ENCODE measurements at places on chromosomes 4 and X.

- peak; percentile 56 for DNase-seq
Observed at GRCh38 chr4:47145630-47146029, 114.3 kb downstream of the GABRB1 start.

DNA sequence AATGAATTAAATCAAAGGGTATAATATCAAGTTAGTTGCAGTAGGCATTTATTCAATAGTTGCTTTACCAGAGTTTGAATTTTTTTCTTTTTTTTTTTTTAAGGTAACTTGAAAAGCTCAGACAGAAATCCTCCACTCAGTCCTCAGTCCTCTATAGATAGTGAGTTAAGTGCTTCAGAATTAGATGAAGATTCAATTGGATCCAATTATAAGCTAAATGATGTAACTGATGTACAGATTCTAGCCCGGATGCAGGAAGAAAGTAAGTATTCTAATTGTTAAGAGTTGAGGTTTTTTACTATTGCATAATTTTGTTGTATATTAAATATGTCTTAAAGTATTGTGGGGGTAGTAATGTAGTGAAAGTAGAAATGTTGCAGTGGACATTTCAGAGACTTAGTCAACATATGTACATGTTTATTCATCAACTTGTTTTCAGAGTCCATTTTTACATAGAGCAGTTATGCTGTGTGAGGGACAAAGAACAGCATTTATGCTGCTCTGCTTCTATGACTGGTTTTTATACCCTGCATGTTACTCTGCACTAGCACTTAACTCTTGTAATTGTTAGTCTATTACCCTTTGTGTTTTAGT, 38.4 kb downstream of the SLAIN2 start:
- DNase-seq, result no peak

- DNase-seq, result peak; percentile 12
Observed at GRCh38 chr4:23476515-23477090, 413.2 kb downstream of the PPARGC1A start.

DNA sequence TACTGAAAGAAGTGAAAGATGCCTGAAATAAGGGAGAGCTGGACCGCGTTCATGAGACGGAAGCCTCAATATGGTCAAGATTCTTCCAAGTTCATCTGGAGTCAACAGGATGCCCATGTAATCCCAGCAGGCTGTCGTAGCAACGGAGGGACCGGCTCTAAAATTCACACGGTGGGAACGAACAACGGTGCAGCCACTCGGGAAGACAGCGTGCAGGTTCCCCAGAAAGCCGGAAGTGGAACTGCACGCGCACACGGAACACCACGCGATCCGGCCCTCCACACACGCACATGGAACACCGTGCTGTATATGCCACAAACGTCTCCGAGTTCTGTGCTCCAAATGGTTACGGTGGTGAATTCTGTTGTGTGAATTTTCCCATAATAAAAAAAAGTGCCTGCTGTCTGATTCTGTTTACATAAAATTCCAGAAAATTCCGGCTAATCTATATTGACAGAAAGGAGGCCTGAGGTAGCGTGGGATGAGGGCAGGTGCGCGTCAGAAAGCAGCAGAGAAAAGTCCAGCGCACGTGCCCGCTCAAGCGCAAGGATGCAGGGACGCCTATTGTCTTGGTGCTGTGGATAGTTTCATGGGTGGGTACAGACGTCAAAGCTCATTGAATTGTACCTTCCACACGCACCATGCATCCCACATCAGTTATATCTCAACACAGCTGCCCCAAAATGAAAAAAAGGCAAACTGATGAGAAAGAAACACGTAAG, 31.2 kb downstream of the PPP2R3B start:
- no peak for DNase-seq

DNA sequence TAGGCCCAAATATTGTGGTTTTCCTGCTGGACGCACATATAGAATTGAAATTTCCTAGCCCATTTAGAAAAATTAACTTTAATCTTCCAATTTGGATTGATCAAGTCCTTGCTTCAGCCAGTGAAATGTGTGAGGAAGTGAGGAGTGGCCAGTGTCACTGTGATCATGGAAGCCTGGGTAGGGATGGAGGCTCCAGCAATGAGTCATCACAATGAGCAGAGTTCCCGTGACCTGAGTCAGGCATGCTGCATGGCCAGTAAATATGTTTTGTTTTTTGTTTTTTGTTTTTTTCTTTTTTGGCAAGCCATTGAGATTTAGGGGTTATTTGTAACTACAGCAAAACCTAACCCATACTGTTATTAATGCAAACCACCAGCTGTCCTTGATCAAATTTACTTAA, 52.1 kb downstream of the IDS start:
- peak; percentile 30 for DNase-seq

- DNase-seq, result peak; percentile 82
Observed at GRCh38 chr4:92969650-92970379, 666.0 kb downstream of the GRID2 start.

DNA sequence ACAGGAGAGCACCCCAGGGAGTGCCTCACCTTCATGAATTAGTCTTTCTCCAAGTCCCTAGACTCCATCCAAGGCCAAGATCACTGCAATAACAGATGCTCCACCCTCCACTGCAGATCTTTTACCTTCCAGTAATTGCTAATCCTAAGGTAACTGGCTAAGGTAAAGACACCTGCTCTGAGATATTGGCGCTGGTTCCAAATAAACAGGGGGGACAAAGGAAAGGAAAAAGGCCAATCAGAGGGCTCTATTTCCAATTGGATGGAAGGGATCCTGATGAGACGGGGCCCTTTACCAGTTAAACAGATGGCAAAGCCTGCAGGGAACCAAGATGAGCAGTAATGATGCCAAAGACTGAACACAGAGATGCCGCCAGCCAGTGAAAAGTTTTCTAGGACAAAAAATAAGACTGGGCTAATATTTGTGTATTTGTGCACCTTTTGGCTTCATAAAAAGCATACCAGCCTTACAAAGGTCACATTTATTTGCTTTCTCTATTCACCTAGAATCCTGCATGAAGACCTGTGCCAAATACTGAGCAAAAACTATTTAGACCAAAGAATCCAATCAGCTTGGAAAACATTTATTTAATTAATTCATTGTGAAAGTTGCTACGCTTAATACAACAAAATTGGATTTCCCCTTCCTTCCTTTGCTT, 148.5 kb downstream of the PPP3CA start:
- DNase-seq, result no peak

DNA sequence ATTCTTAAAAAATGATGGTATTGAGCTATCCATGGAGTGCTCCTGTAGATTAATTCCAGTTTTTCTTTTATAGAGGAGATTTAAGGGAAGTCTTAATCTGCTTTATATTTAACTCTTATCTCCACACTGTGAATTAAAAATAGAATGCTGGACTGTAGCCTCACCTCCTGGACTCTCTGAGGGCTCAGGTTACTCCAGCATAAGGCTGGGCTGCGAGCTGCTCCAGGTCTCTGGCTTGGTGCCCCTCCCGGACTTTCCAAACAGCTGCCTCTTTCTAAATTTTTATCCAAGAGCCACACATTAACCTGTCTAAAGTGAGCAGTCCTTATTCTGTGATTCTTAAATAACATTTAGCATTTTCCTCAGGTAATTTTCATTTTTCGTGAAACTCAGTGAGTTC, 218.7 kb upstream of the JADE1 start:
- DNase-seq, result no peak

GRCh38 chr4:116401293-116401692, 684.1 kb downstream of the TRAM1L1 start:
- no peak for DNase-seq

DNA sequence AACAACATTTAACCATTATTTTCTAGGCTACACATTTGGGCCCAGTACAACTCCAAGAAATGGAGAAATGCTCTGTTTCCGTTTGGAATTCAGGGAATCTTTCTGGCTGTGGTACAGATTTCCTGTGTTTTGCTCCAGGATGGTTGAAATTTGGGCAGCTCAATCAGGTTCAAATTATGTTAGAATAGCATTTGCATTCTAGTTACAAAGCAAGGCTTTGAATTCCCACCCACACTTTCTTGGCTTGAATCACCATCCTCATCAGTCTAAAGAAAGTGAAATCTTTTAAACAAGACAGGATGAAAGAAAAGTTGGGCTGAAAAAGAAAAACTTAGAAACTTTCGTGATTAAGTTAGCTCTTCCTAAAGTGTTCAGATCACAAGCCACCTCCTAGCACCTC, 98.1 kb upstream of the VCX3B start:
- DNase-seq, result no peak

DNA sequence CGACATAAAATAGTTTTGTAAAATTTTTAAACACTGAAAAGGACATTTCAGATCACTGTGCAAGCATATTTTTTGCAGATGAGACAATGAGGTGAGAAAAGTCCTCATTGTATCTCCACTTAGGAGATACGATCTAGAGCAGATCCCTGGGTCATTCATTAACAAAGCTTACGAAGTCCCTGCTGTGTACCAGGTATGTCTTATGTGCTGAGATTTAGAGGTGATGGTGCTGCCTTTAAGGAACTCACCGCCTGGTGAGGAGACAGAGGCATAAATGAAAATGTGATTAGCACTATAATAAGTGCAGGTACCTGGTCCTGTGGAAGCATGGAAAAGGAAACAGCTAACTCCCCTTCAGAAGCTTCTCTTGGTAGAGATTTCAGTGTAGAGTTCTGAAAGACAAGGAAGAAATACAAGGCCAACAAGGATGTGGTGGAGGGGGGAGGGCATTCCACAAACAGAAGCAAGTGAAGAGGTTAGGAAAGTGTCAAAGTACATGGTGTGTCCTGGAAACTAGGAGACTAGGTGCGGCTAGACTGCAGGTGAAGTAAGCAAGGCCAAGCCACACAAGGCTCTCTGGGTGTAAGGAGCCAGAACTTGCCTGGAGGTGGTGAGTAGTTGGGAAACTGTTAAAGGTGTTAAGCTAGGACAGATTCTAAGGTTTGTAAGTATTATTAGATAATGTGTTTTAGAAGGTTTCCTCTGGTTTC, 1.5 kb upstream of the NDNF start:
- DNase-seq, result no peak

GRCh38 chr4:71830497-71831190, 46.8 kb upstream of the GC start:
- no peak for DNase-seq

DNA sequence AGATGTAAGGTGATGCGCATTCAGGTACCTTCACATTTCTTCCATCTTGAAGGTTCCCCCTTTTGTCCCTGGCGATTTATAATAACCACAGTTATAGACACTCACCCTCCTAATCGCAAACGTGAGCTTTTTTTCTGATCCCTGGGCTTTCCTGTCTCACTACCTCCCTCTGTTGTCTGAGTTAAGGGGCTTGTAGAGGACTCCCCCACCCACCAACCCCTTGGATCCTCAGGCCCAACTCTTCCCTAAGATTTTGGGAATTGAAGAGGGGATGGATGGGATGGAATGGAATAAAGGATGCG, 1.4 kb downstream of the CNKSR2 start:
- DNase-seq, result no peak

DNA sequence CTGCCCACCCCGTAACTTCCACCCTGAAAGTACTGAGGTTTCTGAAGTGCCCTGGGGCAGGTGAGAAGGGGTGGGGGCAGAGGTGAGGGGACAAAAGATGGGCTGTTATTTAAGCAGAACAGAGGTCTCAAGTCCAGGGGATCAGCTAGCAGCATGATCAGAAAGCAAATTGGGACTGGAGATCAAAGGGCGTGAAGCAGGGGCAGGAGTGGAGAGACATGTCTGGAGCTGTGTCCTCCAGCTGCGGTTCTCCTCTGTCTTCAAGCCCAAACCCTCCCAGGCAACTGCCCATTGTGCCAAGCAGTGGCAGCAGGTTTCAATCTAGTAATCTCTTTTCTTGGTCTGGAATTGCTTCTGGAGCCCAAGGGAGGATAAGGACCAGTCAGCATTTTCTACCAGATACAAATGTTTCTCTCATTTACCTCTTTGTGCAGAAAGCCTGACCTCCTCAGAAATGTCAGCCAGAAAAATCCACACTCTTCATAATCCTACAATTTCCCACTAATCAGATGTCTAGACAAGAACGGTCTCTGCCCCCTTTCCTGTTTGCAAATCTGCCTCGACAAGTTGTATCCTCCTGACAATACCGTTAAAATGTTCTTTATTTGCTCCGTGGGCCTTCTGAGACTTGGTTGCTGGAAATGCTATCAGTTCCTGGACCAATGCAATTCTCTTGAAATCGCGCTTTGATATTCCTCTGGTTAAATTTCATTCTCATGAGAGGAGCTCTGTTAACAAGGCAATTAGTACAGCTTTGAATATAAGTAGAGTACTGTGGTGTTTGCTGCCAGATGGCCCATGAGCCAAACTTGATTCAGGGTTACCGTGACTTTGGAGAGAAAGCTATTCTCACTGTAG, 23.2 kb upstream of the RASL11B start:
- no peak for DNase-seq

DNA sequence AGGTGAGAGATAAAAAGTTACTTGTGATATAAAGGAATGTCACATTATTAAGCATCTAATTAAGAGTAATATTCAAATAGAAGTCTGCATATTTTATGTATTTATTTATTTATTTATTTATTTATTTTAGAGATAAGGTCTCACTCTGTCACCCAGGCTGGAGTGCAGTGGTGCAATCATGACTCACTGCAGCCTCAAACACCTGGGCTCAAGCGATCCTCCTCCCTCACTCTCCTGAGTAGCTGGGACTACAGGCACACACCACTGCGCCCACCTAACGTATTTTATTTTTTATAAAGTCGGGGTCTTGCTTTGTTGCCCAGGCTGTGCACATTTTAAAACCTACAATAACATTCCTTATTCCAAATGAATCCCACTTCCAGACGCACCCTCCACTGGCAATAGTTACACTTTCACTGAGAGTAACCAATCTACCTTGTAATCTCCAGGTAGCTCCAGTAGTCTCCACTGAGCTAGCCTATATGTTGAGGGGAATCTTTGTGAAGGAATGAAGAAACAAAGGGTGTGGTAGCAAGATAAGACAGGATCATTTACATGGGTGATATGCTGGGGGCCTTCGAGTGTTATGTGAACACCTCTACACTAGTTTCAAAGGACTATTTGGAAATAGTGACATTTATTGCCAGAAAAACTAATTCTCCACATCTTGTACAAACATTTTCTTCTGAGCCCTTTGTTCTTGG, 11.9 kb downstream of the SH3D19 start:
- no peak for DNase-seq

DNA sequence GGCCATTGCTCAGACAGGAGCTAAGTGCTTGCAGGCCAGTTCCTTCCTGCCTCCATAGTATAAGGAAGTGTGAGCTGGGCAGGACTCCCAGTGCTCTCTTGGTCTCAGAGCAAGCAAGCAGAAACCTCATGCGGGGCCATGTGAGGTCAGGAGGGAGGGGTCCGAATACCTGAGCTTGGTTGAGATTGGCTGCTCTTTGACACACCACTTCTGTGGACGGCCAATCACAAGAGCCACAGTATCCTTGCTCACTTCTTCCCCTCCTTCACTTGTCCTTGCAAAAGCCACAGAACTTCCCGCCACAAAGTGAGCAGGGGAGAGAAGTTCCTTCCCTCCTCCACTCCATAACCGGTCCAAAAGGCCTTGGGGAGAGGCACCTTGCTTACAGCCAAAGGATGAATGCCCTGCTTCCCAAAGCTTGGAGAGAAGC, 56.7 kb downstream of the PRPS1 start:
- DNase-seq, result peak; percentile 81

All from RCC 7860 (cell line).